Tongue (tissue), 3 donors: ENCODE measurements at places on chromosomes 16 and 17. TPM values are rescaled to one million over a fixed set of nuclear protein-coding genes. Genes with fewer than 3 reads are reported as not detected.

The CX3CL1 gene
- total RNA-seq = 4.2 TPM

DNA sequence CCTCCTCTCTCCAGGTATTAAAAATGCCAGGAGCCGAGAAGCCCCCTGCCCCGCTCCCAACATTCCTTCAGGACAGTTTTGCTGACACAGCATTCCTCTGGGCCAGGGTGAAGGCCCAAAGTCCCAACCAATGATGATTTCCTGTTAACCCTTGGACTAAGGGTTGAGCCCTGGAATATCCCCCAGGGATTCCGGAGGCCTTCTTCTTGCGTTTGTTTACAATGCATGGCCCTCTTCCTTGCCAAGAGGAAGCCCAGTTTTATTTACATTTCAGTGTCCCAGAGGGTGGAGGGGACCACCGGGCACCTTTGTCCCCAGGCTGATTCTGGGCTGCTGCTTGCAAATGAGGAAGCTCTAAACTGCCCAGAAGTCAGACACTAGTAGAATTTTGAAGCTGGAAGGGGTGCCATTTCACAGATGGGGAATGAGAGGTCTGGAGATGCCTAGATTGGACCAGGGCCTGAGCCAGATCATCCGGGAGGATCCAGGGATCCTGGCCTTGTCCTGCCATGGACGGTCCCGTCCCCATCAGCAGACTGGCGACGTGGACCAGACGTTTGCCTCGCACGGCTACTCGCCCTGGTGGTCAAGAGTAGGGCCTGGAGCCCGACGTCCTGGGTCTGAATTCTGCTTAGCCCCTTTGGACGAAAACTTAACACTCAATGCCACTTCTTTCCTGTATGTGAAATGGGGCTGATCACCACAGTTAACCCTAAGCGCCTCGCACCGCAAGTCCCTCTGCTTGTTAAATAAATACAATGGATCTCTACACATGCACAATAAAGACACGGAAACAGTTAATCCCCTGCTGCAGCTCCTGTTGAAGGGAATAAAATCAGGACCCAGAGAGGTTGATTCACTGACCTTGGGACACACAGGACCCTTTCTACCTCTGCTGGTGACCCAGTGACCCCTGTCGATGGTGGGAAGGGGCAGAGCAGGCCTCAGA, 55.6 kb upstream of the CIBAR2 start:
- no peak for DNase-seq

DNA sequence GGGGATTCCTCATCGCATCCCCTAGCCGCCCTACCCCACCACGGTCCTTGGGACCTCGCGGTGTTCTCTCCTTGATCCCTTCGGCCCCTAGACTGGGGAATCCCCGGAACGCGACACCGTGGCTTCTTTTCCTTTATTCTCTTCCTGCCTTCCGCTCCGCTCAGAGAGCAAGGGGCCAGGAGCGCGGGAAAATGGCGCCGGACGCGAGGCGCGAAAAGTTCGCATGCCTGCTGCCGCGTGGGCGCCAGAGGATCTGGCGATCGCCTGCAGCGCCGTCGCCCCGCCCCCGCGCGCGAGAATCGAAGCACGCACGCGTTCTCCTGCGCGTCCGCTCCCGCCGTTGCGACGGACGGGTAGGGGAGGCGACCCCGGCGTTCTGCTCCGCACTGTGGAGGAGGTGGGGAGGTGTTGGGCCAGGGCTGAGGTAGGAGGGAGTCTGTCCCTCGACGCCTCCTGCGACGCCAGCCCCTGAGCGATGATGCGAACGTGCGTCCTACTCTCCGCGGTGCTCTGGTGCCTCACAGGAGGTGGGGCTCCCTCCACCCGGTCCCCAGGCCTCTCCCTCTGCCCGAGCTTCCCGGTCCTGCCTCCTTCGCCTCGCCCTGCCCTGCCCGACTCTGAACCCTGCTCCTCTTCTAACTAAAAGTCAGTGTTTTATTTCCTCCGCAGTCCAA, at the start of gene ZPBP2:
Gene ZPBP2 (plus strand): TSS at position 323 of the 674 bp plus-strand sequence. CDS start 153 bp downstream, at position 476.
- DNase-seq = no peak

DNA sequence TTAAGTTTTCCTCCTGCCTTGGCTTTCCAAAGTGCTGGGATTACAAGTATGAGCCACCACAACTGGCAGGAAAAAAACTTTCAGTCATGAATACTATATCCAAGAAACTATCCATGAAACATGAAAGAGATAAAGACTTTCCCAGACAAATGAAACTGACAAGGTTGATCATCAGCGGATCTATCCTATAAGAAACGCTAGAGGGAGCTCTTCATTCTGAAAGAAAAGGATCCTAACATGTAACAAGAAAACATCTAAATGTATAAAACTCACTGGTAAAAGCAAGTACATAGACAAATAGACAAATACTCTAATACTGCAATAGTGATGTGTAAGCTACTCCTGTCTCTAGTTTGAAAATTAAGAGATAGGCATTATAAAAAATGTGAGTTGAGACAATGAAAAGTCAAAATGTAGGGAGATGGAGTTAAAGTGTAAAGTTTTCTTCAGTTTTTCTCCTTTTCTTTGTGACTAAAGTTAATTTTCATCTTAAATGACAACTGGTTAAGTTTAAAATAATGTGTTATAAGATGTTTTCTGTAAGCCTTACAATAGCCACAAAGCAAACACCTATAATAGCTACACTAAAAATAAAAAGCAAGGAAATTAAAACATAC, 79.6 kb upstream of the TEKT1 start:
- peak; percentile 47 for DNase-seq
